ENCODE measurements at places on chromosomes 7 and 10. TPM values are rescaled to one million over a fixed set of nuclear protein-coding genes. Genes with fewer than 3 reads are reported as not detected.

Gene MRPL32
- 62.4 TPM for total RNA-seq

Gene ATAD1
- total RNA-seq: 17.7 TPM

Gene OR2A12
- not detected for total RNA-seq

Gene CSGALNACT2
- 8.3 TPM for total RNA-seq

Gene APBB1IP
- not detected for total RNA-seq

Gene LIMK1
- 34.6 TPM for total RNA-seq

Gene TFR2
- total RNA-seq: 0.17 TPM

Gene UCN3
- total RNA-seq: not detected

Gene ASB15
- not detected for total RNA-seq

Gene BAZ1B
- 35.5 TPM for total RNA-seq

Gene TUBAL3
- total RNA-seq: not detected

Gene CPXM2
- 0.45 TPM for total RNA-seq

Gene SLC13A1
- not detected for total RNA-seq

Gene C10orf105
- total RNA-seq: not detected

Gene CNNM1
- under 0.01 TPM for total RNA-seq

Gene DYNC1I1
- 0.34 TPM for total RNA-seq

Gene TSPAN12
- 0.17 TPM for total RNA-seq

Gene CAV2
- 92.9 TPM for total RNA-seq

Gene ZNF316
- 6.4 TPM for total RNA-seq

All from bronchus fibroblast of lung (primary cell).